Endothelial cell of coronary artery (primary cell): ENCODE measurements at places on chromosomes 7 and 10. TPM values are rescaled to one million over a fixed set of nuclear protein-coding genes. Genes with fewer than 3 reads are reported as not detected.

SLC26A3 gene
- not detected in 2 replicates for total RNA-seq

EPHB6 gene
- 0.36 and 3.4 TPM in 2 replicates for total RNA-seq

NPTX2 gene
- total RNA-seq, result 1.3 and 2.3 TPM in 2 replicates

PNLIPRP3 gene
- total RNA-seq, result not detected in 2 replicates

SFMBT2 gene
- total RNA-seq, result 0.18 and 0.19 TPM in 2 replicates

SERPINE1 gene
- 1,365 and 3,900 TPM in 2 replicates for total RNA-seq
